ENCODE measurements at places on chromosomes 13 and 19.

- peak; percentile 13 for DNase-seq
These were observed 723.2 kb downstream of the PCDH9 start for GRCh38 chr13:66506979-66507378.

DNA sequence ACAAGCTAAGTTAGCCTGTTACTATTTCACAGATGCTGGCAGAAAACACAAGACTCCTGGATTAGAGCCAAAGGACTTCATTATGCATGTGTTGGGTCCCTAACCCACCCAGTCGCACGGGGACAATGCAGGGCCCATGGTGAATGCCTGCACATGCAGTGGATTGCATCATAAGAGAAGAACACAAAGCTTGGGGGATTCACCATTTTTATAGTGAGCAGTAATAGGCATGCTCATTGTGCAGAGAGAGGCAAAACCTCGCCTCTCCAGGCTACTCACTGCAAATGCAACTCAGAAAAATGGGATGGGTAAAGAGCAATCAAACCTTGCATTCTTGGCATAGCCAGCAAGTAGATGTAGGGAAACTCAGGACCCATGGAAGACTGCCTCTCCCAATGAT lies 115.8 kb downstream of the DIAPH3 start:
- DNase-seq: no peak

GRCh38 chr19:28632371-28633080 lies 580.4 kb downstream of the UQCRFS1 start:
- DNase-seq: no peak

GRCh38 chr19:7393459-7393858 lies 44.7 kb downstream of the ARHGEF18 start:
- DNase-seq: no peak

GRCh38 chr13:53112522-53112921 lies 83.9 kb downstream of the OLFM4 start:
- no peak for DNase-seq

- no peak for DNase-seq
These were observed at the start of gene OR2Z1 for GRCh38 chr19:8721334-8721733. OR2Z1 (plus strand) TSS chr19:8721634; CDS start chr19:8731029, 9,395 bp downstream.

GRCh38 chr19:5314907-5315298 lies 25.7 kb downstream of the PTPRS start:
- DNase-seq: no peak

DNA sequence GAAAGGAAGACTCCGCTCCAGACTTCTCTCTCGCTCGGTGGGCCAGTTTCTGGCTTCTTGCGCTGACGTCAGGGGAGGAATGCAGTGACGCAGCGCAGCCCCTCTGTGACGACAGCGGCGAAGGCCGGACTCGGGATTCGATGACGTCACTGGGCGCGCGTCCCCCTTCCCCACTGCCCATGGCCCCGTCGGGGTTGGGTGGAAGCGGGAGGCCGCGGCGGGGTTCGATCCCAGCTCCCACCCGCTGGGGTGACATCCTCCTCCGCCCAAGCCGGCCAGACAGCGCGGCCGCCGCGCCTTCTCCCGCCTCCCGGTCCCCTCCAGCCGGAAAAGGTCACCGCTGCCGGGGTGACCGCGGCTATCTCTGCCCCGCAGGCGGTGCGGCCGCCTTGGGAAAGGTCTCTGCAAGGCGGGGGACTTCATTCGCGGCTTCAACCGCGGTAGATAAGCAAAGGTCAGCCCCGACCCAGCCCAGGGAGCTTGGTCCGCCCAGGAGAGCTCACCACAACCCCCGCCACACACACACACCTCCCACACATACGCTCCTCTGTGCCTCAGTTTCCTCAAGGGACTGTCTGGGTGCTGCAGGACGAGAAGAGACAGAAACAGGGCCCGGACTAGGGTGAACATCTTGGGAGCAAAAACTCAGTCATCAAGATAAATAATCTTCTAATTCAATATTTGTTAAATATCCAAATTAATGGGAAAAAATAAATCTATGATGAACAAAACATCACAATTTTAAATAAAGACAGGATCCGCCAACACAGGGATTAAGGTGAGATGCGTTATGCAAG lies 844 bp upstream of the RFX1 start:
- no peak for DNase-seq

- DNase-seq: no peak
These were observed 10.5 kb upstream of the LATS2 start for GRCh38 chr13:21071924-21072323.

- no peak for DNase-seq
These were observed 285.9 kb downstream of the DNAJC15 start for GRCh38 chr13:43309311-43309710.

DNA sequence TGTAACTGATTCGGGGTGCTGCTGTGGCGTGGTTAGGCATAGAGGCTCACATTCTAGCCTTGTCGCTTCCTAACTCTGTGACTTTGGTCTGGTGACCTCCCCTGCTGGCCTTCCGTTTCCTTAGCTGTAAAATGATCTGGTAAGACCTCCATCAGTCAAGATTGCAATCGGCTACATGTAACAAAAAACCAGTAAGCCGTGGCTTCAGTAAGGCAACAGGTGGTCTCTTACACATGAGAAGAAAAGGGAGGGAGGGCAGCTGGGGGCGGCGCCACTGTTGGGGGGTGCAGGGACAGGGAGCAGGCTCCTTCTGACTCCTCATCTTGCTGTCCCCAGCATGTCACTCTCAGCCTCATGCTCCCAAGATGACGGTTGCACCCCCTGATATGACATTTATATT lies 148.0 kb downstream of the SIPA1L3 start:
- DNase-seq: no peak

DNA sequence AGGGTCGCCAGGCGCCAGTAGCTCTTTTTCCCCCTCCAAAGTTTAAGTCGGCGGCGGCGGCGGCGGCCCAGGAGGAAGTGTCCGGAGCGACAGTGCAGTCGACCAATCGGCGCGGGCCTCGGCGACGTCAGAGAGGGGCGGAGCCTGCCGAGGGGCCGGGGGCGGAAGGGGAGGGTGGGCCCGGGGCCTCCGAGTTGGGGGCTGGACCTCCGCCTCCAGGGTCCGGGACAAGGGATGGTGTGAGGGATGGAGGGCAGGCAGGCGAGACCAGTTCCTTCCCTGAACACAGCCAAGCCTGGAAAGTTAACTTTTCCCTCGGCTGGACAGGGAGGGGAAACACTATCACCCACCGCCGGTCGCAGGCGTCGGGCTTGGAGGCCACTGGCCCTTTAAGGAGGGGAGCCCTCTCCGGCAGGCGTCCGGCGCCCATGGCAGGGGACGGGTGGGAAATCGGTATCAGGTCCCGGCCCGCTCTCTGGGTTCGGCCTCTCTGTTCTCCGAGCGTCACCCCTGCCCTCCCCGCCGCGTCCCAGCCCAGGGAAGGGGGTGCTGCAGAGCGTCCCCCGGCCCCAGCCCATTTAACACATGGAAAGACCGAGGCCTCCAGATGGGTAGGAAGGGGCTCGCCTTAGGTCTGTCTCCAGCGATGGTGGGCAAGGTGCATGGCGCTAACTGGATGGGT lies at the start of gene PRKD2:
TSS of gene PRKD2 (minus strand) at position 81 of the 682 bp plus-strand sequence. CDS start 744 bp downstream, outside the sequence.
- peak; percentile 75 for DNase-seq

GRCh38 chr19:35959968-35960320 lies 23.8 kb downstream of the LRFN3 start:
- no peak for DNase-seq

DNA sequence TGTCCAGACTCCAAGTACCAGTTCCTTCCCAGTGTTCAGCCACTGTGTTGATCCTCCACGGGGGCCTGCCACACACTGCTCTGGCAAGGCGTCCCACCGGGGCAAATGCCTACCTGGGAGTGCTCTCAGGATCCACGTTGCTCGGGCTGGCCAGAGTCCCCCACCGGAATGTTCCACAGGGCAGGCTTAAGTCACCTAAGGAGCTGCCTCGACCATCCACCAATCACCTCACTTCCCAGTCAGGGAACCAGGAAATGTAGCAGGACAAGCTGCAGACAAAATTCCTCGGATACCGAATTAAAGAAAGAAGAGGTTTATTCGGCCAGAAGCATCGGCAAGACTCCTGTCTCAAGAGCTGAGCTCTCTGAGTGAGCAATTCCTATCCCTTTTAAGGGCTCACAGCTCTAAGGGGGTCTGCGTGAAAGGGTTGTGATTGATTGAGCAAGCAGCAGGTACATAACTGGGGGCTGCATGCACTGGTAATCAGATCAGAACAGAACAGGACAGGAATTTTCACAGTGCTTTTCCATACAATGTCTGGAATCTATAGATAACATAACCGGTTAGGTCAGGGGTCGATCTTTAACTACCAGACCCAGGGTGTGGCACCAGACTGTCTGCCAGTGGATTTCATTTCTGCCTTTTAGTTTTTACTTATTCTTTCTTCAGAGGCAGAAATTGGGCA lies 56.9 kb upstream of the EDNRB start:
- DNase-seq: no peak

DNA sequence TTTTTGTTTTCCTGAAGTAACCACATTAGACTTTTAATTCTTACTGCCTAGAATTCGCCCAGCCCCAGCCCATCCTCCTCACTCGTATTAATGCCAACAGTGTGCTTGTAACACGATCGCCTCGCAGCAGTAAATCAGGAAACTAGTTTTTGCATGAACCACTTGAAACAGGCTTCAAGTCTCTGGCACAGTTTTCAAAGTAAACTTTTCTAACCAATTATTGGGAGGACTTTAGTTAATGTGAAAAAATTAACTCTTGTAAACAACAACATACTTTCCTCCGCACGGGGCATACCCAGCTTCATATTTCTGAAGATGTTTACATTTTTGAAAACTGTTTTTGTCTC lies 39.2 kb downstream of the TNFRSF19 start:
- no peak for DNase-seq

GRCh38 chr13:41978007-41978406 lies 17.1 kb upstream of the VWA8 start:
- no peak for DNase-seq

DNA sequence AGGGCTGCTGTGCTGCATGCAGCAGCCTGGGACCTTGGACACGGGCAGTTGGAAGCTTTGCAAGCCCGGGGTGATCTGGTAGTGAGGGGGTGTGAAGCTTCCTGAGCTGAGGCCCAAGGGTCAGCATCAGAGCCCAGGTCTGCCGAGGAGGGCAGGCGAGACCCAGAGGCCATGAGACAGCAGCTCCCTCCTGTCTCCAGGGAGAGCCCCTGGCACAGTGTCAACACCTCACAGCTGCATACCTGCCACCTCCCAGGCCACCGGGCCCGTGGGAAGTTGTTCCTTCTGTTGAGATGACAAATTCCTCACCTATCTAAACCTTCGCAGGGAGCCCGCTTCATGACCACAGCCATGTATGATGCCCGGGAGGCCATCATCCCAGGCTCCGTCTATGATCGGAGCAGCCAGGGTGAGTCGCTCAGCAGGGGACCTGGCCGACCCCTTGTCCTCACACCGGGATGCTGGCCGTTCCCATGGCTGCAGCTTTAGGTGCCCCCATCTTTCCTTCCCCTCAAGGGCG lies 32.1 kb downstream of the CERS1 start:
- DNase-seq: no peak

DNA sequence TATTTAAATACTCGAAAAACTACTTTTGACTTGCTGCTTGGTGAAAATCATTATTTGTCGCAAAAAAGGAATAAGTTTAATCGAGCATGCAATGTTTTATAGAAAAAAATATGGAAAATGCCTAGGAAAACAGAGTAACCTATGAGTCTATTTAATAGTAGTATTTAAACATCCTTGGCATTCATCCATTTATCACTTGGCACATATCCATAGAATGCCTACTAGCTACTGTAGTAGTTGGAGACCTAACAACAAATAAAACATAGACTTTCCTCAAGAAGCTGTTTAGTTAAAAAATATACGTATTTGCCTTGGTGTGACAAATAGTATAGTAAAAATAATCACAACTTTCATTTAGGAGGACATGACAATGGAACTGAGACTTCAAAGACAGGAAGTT lies 302.1 kb downstream of the DIAPH3 start:
- DNase-seq: no peak

DNA sequence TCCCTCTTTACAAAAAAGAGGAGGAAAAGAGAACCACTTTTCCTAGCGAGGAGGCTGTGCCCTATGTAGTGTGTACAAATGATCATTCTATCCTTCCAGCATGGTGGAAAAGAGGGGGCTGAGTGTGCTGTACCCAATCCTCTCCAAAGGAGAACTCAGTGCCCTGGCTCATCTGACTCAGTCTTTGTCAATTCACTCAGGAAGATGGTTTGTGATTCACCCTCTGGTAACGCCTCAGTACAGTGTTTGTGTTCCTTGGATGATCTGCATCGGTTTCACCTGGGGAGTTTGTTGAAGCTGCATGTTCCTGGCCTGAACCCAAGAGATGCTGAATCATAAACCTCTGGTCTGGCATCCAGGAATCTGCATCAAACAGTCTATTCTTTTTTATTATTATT lies 18.3 kb upstream of the ENOX1 start:
- DNase-seq: peak; percentile 70

- DNase-seq: no peak
These were observed 115.2 kb upstream of the VSTM2B start for GRCh38 chr19:29410601-29411000.

DNA sequence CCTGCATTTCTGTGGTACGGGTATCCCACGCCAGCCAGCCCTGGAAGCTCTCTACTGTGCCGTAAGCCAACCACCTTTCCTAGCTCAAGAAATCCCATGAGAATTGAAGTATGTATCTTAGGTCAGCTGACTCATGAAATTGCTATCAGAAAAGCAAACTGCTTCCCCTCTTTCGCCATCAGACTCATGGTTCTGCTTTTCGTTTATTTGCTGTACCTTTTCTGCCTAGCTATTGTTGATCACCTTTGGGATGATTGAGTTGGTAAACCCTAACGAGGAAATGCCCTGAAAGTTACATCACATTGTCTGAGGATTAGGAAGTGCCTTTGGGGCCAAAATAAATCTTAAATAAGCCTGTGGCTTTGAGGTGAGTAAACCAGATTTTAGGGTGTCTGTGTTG lies at the start of gene ADGRE3:
TSS of gene ADGRE3 (minus strand) at position 81 of the 400 bp plus-strand sequence. CDS start at position 7, 74 bp downstream.
- no peak for DNase-seq

- DNase-seq: peak; percentile 71
These were observed 26.7 kb upstream of the NANOS3 start for GRCh38 chr19:13849991-13850909.

GRCh38 chr13:113216254-113217048 lies 7.0 kb downstream of the CUL4A start:
- DNase-seq: no peak

DNA sequence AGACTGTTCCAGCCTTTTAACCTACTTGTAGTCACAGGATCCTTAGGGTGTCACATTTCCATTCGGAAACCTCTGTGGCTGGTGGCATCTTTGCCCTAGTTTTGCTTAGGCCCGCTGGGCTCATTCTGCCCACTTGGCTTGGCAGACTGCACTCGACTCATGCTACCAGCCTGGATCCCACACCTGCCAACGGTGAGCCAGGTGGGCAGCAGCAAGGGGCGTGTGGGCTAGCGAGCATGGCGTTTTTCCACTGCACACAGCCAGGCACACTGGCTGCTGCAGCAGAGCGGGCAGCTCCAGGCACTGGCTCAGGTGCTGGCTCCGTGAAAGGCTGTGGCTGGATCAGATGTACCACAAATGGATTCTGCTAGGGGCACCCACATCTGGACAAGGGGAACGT lies 838.2 kb downstream of the SLITRK6 start:
- no peak for DNase-seq

GRCh38 chr19:41089959-41090358 lies 1.7 kb downstream of the CYP2A13 start:
- no peak for DNase-seq
